Upper lobe of right lung (tissue), 1 donor: ENCODE measurements at places on chromosomes 11 and 22. TPM values are rescaled to one million over a fixed set of nuclear protein-coding genes. Genes with fewer than 3 reads are reported as not detected.

PRAME gene
- not detected for total RNA-seq

C11orf86 gene
- total RNA-seq = not detected

APLNR gene
- total RNA-seq = 1.2 TPM

CHADL gene
- 3.4 TPM for total RNA-seq

GPR137 gene
- total RNA-seq = 38.6 TPM

PEX16 gene
- total RNA-seq = 27.6 TPM

B3GAT1 gene
- 1.2 TPM for total RNA-seq

LRRC56 gene
- 3.2 TPM for total RNA-seq

SLC7A4 gene
- 1.5 TPM for total RNA-seq

ABCG4 gene
- 0.14 TPM for total RNA-seq

QSER1 gene
- total RNA-seq = 26.3 TPM

HBD gene
- not detected for total RNA-seq

TMEM45B gene
- total RNA-seq = 16.4 TPM

DMC1 gene
- total RNA-seq = not detected
